ENCODE measurements at places on chromosomes 11 and 22.

- no peak for DNase-seq
Observed at GRCh38 chr22:50540381-50540780, 5.3 kb upstream of the KLHDC7B start.

DNA sequence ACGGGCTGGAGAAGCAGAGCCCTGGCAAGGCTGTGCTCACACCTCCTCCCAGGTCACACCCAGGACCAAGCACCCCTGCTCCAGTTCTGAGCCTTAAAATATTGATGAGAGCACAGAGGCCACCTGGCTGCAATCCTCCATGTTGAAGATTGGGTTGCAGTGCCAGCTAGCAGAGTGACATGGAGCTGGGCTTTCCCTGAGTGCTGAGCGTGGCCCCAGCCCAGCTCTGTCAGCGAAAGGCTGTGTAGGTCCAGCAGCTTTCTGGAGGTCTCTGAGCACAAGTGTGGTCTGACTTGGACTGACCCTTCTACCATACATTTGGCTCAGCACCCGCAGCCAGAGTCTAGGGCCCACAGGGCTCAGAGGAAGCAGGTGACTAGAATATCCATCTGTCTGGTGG, 4.0 kb upstream of the CHKA start:
- DNase-seq: no peak

- DNase-seq: no peak
Observed at GRCh38 chr11:72144807-72145565, 9.5 kb downstream of the FOLR3 start.

DNA sequence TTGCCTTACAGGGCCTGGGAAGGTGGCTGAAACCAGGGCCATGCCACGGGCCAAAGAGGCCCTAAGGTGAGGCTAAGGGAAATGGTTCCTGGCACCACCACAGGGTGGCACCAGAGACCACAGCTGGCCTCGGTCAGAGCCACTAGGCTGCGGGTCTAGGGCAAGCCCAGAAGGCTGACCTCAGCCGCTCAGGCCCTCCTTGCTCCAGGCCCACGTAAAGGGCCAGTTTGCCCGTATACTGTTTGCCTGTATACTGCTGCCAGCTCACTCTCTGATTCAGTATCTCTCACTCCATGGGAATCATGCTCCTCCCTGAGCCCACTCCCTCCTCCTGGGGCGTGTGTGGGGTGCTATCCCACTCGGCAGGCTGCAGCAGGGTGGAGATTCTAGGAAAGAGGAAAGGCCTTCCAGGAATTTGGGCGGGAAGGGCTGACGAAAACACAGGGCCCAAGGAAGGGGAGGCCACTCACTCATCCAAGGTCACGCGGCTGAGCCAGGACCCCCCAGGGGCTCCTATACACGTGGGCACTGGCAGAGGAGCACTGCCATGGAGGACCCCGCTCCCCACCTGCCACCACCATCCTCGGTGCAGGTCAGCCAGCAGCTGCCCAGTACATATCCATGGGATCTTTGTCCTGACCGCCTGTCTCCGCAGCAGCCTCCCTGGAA, 62.4 kb downstream of the NECTIN1 start:
- DNase-seq: peak; percentile 88

- DNase-seq: no peak
Observed at GRCh38 chr11:574632-575312, 1.5 kb upstream of the PHRF1 start.

DNA sequence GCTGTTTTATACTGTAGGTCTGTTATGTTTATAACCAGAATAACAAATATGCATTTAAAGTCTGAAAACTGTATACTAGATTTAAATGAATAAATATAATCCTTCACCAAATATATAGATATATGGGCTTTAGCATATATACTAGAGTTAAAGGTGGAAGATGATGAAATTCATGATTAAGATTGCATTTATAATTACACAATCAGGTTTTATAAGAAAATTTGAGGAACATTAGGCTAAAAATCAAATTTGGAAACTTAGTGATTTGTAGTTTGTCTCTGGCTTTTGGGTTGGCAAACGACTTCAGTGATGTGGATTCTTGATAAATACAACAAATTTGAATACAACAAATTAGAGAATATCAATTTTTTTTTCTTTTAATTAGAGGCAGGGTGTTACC, 10.0 kb downstream of the BCL2L13 start:
- DNase-seq: no peak

DNA sequence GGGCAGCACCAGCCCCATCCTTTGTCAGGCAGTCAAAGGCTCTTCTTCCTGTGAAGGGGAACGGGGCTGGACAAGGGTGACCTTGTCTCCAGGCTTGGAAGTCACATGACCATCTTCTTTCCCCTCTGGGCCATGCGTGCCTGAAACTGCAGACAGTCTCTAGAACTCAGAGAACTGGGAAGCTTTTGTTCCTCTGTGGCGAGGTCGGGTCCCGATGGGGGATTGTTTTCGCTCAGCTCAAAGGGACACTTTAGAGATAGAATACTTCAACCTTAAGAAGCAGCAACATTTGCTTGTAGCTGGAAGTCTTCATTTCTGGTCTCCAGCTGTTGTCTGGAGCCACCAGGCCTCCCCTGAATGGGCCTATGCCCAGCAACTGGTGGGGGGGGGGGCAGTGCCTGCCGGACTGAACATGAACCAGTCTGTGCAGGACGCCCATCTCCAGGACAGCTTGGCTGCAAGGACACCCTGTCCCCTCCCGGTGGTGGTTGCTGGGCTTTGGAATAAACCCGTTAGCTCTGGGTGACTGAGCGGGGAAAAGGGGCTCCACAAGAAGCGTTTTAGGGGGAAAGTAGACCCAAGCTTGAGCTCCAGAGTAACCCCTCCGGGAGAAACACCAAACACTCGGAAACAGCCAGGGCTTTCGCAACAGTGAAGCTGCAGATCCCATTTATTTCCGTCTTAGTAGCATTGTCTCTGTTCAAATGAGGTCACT, 55.7 kb upstream of the EMID1 start:
- DNase-seq: peak; percentile 22

- DNase-seq: peak; percentile 49
Observed at GRCh38 chr11:13963169-13963948, 836 bp downstream of the SPON1 start.

DNA sequence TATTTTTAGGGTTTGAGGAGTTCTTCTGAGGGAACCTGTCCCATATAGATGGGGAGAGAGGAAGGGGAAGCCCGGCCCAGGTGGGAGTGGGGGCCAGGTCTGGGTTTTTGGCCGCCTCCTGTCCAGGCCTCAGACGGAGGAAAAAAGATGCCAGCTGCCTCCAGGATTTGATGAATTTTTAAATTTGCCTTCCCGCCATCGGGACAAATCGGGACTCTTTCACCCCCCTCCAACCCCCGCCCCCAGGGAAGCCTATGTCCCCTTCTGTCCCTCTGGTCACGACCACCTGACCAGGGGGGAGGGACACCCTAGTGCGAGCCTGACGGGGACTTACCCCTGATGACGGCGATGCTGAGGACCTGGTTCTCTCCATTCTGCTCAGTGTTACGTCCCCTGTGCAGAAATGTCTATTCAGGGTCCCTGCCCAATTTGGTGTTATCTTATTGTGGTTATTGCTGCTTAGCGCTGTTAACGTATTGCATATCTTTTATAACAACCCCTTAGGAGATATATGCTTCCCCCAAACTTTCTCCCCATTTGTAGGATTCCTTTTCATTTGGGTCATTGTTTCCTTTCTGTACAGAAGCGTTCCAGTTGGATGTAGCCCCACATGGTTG, 115.9 kb upstream of the GRK3 start:
- DNase-seq: no peak

GRCh38 chr22:27574651-27575050, 226.9 kb downstream of the MN1 start:
- DNase-seq: no peak

GRCh38 chr11:14106303-14107049, 144.0 kb downstream of the SPON1 start:
- DNase-seq: no peak

DNA sequence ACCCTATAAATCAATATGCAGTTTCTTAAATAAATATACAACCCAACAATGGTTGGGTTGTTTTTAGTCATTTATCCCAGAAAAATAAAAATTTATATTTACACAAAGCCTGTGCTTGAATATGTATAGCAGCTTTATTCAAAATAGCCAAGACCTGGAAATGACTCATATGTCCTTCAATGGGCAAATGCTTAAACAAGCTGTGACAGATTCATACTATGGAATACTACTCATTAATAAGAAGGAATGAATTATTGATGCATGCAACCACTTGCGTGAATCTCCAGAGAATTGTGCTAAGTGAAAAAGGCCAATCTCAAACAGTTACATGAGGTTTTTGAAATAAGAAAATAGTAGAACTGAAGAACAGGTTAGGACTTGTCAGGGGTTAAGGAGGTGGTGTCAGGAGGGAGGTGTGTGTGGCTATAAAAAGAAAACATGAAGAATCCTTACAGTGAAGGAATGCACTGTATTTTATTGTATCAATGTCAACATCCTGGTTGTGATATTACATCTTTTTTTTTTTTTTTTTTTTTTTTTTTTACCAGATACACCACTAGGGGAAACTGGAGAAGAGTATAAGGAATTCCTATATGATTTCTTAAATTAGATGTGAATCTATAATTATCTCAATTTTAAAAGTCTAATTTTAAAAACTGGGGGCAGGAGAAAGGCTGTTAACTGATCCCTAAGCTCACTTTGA, 82.4 kb upstream of the CD44 start:
- DNase-seq: no peak

DNA sequence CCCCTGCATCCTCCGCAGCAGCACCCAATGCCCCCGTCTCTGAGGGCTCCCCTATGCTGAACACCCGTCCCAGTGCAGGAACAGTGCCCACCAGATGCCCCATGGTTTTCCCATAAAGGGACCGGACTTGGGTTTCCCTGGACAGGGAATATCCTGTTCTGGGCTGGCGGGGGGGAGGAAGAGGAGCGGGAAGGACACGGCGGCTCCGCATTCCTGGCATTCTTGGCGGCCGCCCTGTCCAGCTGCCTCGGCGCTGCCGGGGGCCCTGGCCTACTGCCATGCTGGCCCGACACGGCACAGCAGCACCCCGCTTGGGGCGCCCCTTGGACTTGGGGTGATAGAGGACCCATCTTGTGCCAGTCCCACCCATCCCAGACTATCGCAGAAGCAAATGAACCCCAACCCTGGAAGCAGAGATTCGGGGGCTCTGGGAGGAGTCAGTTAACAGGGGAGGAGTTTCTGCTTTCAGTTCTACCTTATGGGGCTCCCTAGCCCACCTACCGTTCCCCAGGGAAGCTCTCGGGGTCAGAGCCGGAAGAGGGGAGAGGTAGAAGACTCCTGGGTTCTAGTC, 23.7 kb upstream of the CBX7 start:
- peak; percentile 88 for DNase-seq

DNA sequence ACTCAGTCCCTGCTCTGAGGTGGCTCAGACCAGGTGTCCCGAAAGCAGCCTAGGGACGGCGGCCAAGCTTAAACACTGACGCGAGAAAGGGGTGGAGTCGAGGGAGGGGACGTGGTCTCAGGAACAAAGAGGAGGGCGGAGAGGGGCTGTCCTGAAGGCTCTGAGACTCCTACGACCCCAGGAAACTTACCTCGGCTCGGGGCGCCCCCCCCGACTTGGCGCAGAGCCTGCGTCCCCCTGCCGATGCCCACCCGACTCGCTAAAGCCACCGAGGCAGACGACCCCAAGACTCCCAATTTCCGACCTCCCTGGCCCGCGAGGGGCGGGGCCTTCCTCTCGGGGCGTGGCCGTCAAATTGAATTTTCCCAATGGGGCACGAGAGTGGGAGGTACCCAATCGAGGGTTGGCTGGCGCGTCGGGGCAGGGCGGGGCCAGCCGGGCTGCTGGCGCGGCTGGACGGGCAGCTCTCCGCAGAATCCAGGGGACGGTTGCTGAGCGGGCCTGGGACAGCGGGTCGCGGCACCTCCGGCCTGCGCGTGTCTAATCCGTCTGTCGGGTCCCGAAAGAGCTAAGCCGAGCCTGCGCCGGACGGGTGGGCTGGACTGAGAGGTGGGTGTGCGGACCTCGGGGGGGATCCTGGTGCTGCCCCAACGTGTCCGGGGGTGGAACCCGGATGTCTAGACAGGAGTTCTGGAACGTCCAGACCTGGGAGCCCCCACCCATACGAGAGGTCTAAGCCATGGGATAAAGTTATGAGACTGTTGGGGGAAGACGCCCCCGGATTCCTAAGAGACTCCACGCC, at the start of gene SMTN:
Gene SMTN (plus strand): TSS at position 471 of the 802 bp plus-strand sequence. CDS start 1,941 bp downstream, outside the sequence.
- peak; percentile 94 for DNase-seq

DNA sequence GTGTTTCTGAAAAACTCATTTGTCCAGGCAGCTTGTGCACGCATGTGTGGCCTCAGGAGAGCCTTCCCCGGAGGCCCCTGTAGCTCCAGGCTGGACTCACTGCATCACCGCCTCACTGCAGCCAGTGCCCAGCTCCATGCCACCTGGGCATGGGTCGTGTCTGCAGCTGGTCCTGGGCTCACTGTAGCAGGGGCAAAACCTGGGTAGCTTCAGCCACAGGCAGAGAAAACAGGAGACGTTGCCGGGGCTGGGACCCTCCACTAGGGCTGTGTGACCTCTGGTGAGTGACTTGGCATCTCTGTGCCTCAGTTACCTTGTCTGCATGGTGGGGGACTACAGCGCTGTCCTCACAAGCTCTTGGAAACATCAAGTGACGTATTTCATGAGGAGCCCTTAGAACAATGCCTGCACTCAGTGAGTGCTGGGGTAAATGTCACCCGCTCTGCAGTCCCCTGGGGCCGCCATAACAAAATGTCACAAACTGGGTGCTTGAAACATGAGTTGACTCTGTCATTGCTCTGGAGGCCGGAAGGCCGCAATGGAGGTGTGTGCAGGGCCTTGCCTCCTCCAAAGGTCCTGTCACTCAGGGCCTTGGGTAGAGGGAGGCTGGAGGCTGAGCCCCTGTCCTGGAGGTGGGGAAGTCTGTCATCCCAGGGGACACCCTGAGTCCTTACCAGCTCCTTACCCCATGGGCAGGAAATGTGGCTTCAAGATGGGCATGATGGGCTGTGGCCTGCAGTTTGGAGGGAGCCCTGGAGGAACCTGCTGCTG, 488.7 kb downstream of the TBC1D22A start:
- DNase-seq: no peak

DNA sequence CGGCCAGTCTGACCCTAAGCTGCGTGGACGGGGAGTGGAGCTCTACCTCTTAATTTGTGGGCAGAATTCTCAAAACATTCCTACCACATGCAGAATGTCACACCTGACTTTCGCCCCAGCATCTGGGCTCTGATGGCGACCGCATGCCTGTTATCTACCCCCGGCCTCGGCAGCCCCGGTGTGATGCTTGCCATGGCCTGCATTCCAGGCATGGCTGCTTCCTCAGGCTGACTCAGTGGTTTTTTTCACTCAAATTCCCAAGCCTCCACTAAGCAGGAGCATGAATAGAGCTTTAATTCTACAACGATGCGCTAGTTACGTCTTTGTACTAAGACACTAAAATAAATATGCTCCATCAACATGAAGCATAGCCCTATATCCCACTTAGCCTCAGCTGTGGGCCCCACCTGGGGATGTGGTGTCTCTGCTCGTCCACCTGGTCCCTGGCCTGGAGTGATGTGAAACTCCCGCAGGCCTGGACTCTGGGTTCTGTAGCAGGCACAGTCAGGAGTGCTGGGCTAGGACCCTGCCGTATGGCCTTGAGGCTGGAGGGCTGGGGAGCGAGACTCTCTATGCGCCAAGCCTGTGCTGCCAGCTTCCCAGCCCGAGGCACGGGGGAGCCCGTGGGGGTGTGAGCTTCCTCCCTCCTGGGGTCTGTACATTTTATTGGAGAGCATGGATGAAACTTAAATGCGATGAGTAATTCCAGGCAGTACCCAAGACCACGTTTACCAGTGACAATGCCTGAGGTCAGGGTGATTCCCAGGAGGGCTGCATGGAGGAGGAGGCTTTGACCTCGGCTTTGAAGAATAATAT, 153.2 kb downstream of the CTTN start:
- DNase-seq: no peak

- no peak for DNase-seq
Observed at GRCh38 chr11:120121336-120121735, 16.6 kb downstream of the TRIM29 start.

Data from H9 (cell line).